AG09309 (cell line): ENCODE measurements at places on chromosomes 2 and 18.

DNA sequence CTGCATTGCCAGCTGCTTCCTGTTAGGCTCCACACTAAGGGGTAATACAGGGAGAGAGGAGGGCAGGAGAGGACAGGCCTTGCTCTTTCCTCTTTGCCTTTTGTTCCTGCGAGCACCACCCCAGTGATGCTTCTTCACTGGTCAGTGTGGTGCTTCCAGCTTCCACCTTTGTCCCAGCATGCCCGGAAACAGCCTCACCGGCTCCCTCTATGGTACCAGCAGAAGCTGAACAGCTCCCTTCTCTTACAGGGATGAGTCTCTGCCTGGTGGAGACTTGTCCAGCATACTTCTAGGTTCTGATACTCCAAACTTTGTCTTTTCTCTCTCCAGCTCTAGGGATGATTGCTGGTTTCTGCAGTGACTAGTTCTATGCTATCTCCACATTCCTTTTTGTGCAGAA lies 413.3 kb downstream of the TSN start:
- DNase-seq = no peak

DNA sequence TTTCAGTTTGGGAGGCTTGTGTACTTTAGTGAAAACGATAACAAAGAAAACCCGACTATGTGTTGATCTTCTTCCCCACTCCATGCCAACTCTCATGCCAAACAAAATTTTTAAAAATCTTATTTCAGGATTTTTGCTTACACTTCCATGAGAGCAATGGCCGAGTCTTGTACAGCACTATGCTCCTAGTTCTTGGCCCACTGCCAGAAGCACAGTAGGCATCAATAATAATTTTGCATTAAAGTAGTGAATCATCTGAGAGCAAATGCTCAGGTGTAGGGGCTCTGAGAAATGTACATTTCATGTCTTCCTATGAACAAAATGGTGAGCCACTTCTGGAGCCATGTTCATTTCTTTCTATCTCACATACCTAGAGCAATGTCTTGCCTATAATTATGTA lies 62.2 kb downstream of the MAP3K19 start:
- DNase-seq = no peak

DNA sequence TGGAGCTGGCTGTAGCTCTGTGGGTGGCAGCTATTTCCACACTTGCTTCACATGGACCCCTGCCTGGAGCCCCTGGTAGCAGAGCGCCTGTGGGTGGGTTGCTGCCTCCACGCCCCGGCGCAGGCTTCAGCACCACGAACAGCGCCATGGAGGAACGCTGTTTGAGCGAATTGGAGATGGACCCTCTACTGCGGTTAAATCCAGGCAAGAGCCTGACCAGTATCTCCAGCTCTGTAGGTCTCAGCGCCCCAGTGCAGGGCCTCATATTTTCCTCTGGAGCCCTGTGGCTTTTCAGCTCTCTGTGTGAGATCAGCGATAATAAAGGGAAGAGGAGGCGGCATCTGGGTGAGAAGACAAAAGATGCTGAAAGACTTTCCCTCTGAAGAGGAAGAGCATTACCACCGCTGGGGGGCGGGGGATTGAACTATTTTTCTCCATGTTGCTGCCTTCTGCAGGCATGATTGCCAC lies 12.0 kb downstream of the ONECUT2 start:
- no peak for DNase-seq

GRCh38 chr18:49645196-49645595 lies 83.3 kb downstream of the LIPG start:
- no peak for DNase-seq

GRCh38 chr2:152278526-152278925 lies 56.4 kb upstream of the FMNL2 start:
- no peak for DNase-seq

GRCh38 chr2:38600921-38601455 lies 1.7 kb downstream of the HNRNPLL start:
- DNase-seq = no peak

GRCh38 chr2:15561574-15562344 lies 625 bp upstream of the NBAS start:
- DNase-seq = no peak

DNA sequence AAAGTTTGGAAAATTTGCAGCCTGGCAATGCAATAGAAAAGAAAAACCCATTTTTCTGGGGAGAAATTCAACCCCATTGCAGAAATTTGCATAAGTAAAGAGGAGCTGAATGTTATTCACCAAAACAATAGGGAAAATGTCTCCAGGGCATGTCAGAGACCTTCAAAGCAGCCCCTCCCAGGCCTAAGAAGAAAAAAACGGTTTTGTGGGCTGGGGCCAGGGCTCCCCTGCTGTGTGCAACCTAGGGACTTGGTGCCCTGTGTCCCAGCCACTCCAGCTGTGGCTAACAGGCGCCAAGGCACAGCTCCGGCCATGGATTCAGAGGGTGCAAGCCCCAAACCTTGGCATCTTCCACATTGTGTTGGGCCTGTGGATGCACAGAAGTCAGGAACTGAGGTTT lies 224.5 kb downstream of the TXNL1 start:
- DNase-seq = no peak

GRCh38 chr2:173989160-173989883 lies 24.1 kb upstream of the SP3 start:
- no peak for DNase-seq

- DNase-seq = no peak
Observed at GRCh38 chr18:74074668-74075564, 72.7 kb downstream of the FBXO15 start.

DNA sequence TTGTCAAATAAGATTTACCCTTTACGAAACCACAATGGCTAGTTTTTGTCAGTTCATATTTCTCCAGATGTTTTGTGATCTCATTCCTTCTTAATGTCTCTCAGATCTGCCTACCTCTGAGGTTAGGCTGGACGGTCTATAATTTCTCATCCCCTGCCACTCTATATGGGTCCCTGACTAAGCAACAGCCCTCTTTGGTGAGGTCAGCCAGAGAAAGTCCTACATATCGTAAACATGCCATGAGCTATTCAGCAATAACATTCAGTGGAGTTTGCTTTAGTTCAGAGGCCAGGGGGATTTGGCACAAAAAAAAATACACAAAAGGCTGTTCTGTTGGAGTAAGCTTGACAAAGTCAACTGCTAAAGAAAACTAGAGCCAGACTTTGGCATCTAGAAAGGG lies 192.1 kb upstream of the NCKAP5 start:
- DNase-seq = peak; percentile 57

- DNase-seq = no peak
Observed at GRCh38 chr2:151845884-151846283, 17.7 kb upstream of the ARL5A start.

- DNase-seq = no peak
Observed at GRCh38 chr2:190435031-190435670, 27.0 kb downstream of the MFSD6 start.

DNA sequence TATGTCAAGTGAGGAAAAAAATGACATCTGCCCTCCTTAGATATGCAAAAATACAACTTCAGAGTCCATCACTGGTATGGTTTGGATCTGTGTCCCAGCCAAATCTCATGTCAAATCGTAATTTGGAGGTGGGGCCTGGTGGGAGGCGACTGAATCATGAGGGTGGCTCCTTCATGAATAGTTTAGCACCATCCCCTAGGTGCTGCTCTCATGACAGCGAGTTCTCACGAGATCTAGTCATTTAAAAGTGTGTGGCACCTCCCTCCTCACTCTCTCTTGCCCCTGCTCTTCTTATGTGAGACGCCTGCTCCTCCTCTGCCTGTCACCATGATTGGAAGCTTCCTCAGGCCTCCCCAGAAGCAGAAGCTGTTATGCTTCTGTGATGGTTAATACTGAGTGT lies 5.9 kb upstream of the PSMA8 start:
- no peak for DNase-seq

- no peak for DNase-seq
Observed at GRCh38 chr2:122061206-122061605, 305.8 kb downstream of the TSN start.

- no peak for DNase-seq
Observed at GRCh38 chr2:9294764-9295163, 88.2 kb downstream of the ASAP2 start.

GRCh38 chr2:191555092-191555742 lies 122.7 kb upstream of the NABP1 start:
- DNase-seq = peak; percentile 38

DNA sequence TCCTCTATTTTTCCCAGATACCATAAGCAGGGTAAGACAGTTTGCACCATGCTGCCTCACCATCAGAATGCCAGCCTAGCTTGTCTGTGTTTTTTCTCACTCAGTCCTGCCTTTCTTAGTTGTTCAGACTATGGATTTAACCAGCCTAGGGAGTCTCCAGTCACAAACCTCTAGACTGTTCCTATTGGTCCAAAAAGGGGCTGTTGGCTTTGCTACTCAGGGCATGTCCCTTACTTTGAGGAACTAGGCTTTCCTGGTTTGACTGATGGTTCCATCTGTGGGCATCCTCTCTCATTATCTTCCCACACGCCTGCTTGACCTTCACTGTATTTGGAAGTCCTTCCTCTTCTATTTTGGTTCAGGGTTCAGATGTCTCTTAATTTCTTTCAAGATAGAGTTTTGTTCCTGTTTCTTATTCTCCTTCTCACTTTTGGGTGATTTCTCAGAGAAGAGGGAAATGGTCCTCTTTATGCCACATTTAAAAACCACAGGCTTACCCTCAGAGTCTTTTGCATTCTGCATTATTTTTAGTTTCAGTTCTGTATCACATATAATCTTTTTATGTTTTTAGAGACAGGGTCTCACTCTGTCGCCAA lies 31.3 kb upstream of the TMEM131 start:
- DNase-seq = no peak

GRCh38 chr2:219291910-219292490 lies 12.8 kb downstream of the DNAJB2 start:
- DNase-seq = no peak

GRCh38 chr2:114049280-114049679 lies 159.4 kb downstream of the ACTR3 start:
- DNase-seq = no peak

GRCh38 chr2:45822272-45822630 lies 170.8 kb downstream of the PRKCE start:
- DNase-seq = no peak

DNA sequence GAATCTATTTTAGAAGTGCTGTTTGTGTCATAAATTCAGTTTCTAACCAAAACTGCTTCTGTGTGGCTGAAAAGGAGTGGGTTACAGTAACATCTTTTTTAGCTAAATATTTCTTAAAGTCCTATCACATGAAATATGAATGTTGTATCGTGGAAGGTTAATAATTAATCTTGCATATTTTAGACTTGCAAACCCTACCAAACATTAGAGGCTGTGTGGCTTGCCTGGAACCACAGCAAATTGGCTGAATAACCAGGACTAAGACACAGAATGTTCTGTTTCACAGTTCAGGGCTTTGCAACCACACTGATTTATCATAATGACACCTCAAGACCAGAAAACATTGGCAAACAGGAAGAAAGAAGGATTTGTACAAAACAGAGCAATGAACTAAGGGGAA lies 208.9 kb upstream of the CNTNAP5 start:
- no peak for DNase-seq

- DNase-seq = no peak
Observed at GRCh38 chr2:13193075-13193474, 476.3 kb downstream of the TRIB2 start.

GRCh38 chr2:133072837-133073694 lies 403.1 kb upstream of the LYPD1 start:
- no peak for DNase-seq

DNA sequence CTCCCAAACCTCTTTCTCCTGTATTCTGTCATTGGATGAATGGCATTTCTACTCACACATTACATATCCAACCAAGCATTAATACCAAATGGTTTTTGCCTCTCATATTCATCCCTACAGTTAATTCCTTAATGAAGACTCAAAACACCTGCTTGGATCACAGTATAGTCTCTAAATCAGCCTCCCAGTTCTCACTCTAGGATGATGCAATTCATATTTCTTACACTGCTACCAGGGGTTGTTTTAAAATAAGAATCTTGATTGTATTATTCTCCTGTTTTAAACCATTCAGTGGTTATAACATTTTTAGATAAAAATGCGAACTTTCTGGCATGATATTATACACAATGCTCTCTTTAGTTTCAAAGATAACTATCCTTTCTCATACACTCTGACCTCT lies 281.4 kb upstream of the ZEB2 start:
- DNase-seq = no peak

DNA sequence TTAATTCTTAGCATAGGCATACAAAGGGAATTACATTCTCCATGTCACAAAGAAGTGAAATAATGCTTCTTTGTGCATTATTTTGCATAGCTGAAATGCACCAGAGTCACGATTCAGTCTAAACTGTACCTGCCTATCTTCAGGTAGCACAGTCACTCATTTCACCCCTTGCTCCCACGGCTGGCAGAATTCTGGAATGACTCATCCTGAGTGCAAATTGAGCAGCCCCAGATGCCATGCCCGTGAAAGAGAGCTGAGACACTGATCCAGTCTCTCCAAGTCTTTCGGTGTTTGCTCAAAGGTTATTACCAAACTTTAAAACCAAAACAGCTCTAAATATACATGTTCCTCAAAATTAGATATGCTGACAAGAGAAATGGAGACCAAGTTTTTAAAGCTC lies 168.3 kb upstream of the POU3F3 start:
- no peak for DNase-seq

GRCh38 chr2:111905990-111906735 lies 7.8 kb downstream of the MERTK start:
- no peak for DNase-seq

- no peak for DNase-seq
Observed at GRCh38 chr2:223625652-223626051, 23.5 kb upstream of the SCG2 start.

GRCh38 chr2:30073523-30073922 lies 73.3 kb upstream of the YPEL5 start:
- no peak for DNase-seq

DNA sequence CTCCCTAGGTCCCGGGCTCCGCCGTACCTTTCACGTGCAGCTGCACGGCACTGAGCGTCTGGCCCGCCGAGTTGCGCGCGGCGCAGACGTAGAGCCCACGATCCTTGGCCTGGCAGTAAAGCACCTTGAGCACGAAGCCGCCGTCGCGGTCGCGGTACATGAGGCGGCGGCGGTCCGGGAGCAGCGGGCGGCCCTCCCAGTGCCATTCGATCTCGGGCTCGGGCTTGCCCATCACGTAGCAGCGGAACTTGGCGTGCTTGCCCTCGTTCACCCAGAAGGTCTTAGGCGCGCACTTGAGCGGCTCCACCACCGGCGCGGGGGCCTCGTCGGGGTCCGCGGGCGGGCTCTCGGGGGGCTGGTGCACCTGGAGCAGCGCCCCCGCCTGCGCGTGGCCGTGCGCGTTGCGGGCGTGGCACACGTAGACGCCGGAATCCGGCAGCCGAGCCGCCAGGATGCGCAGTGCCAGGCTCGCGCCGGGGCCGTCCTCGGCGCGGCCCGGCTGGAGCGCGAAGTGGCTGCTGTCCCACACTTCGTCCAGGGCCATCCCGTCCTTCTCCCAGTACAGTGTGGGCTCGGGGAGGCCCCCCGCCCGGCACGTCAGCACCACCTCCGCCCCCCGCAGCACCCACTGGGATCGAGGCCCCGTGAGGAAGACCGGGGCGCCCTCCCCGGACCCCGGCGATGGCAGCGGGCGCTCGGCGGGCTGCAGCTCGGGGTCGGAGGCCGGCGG lies 980 bp downstream of the OBSL1 start:
- no peak for DNase-seq

- no peak for DNase-seq
Observed at GRCh38 chr2:11904029-11904428, 157.6 kb downstream of the LPIN1 start.

- no peak for DNase-seq
Observed at GRCh38 chr2:84838434-84839145, 42.3 kb downstream of the TRABD2A start.

GRCh38 chr18:24790347-24790746 lies 329.9 kb downstream of the HRH4 start:
- DNase-seq = no peak

- no peak for DNase-seq
Observed at GRCh38 chr2:62197011-62197924, 1.4 kb downstream of the B3GNT2 start.

GRCh38 chr2:156399224-156399949 lies 36.8 kb upstream of the GPD2 start:
- peak; percentile 28 for DNase-seq
